Activated CD4-positive, alpha-beta T cell treated with anti-CD3 and anti-CD28 coated beads, Interleukin-2, amount 10 ng/mL, durations not matched to agents 7 days and 5 days (primary cell): ENCODE measurements at places on chromosomes 12 and 14. TPM values are rescaled to one million over a fixed set of nuclear protein-coding genes. Genes with fewer than 3 reads are reported as not detected.

GRCh38 chr14:27392153-27392552 lies 794.3 kb upstream of the NOVA1 start:
- no peaks in the 10 kb centered on the region for H3K4me1 ChIP-seq
- H3K27me3 ChIP-seq, result no peaks in the 10 kb centered on the region
- DNase-seq, result no peak
- H3K36me3 ChIP-seq, result no peaks in the 10 kb centered on the region
- H3K27ac ChIP-seq, result no peak overlapping the region
- H3K4me3 ChIP-seq, result no peak overlapping the region

Gene RBP5
- total RNA-seq, result not detected

DNA sequence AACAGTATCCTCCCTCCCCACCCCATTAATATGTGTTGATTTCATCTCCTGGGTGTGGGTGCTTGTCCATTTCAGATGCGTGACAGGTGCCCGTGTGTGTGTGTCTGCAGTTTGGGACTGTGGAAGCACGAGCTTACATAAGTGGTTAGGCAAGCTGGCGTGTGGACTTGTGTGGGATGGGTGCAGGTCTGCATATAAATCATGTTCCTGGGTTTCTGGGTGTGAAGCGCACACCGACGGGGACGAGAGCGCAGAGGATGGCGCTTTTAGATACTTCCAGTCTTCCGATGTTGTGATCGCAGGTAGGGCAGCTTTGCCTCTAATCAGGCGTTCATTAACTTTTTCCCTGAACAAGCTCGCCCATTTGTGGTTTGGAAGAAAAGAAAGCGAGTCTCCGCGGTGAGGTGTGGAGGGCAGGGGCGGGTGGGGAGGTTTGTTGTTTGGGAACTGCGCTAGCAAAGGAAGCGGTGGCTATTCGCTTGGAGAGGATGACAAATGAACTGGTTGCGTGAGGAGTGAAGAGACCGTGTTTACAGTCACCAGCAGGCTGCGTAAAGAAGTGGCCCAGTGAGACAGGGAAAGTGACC lies 865 bp downstream of the RGS6 start:
- H3K36me3 ChIP-seq, result no peaks in the 10 kb centered on the region
- peaks cover 56% of the 10 kb centered on the region for H3K27me3 ChIP-seq
- no peak for DNase-seq
- H3K4me3 ChIP-seq, result peak overlapping the region; percentile 6

Gene HCAR3
- total RNA-seq, result not detected

- no peak overlapping the region for H3K4me3 ChIP-seq
- H3K36me3 ChIP-seq, result no peaks in the 10 kb centered on the region
- H3K27me3 ChIP-seq, result no peaks in the 10 kb centered on the region
- DNase-seq, result peak; percentile 80
- H3K27ac ChIP-seq, result peak overlapping the region; percentile 42
Measured at GRCh38 chr12:93098077-93098476, 169.0 kb upstream of the EEA1 start.

DNA sequence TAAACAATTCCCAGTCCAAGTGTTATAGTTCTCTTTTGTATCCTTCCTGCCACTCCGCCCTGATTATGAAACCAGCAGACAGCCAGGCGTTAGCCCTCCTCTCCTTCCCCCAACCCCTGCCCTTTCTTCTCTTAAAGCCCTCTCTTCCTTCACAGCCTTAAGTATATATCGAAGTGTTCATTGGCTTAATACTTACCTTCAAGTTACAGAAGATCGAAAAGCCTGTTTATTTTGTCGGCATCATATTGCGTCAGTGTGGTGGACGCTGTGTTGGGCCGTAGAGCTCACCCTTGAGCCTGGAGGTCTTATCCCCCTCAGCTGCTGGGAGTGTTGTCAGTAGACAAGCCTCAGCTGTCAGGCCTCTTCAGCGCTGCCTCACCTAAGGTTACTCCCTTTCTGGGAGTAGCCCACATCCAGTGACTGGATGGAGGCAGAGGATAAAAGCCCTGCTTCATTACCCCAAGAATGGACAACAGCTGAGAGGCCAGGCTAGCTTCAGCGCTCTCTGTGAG lies 36.2 kb downstream of the CMAS start:
- no peak overlapping the region for H3K4me3 ChIP-seq
- DNase-seq, result no peak
- no peaks in the 10 kb centered on the region for H3K4me1 ChIP-seq
- no peaks in the 10 kb centered on the region for H3K36me3 ChIP-seq
- H3K27ac ChIP-seq, result no peak overlapping the region

DNA sequence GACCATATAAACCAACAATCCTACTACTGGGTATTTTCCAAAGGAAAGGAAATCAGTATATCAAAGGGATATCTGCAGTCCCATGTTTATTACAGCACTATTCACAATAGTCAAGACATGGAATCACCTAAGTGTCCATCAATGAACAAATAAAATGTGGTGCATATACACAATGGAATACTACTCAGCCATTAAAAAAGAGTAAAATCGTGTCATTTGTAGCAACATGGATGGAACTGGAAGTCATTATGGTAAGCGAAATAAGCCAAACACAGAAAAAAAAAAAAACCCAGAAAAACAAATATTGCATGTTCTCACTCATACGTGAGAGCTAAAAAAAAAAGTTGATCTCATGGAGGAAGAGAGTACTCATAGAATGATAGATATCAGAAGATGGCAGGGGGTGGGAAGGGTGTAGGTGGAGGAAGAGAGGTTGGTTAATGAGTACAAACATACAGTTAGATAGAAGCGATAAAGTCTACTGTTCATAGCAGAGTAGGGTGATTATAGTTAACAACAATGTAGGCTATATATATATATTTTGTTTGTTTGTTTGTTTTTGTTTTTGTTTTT lies 49.3 kb downstream of the BCAT1 start:
- peaks cover 15% of the 10 kb centered on the region for H3K27me3 ChIP-seq
- no peak overlapping the region for H3K4me3 ChIP-seq
- no peak overlapping the region for H3K27ac ChIP-seq
- DNase-seq, result no peak

Gene SP1
- total RNA-seq, result 94.8 TPM

Gene MYF5
- total RNA-seq, result not detected

DNA sequence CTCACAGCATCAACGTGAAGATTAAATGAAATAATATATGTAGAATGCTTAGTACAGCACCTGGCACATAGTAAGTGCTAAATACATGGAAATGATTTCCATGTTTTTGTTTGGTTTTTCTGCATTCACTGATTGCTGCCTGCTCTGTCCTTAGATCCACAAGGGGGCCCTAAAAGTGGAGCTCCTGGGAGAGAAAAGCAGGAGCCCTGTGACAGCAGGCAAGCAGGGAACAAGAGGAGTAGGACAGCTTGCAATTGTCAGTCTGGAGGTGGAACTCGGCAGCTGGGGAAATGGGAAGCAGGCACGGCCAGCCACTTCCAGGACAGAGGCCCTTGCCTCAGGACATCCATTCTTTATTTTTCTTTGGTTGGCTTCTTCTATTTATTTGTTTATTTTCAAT lies 292.9 kb downstream of the BMP4 start:
- no peak overlapping the region for H3K27ac ChIP-seq
- no peak for DNase-seq
- no peaks in the 10 kb centered on the region for H3K27me3 ChIP-seq
- no peaks in the 10 kb centered on the region for H3K4me1 ChIP-seq
- no peak overlapping the region for H3K4me3 ChIP-seq

DNA sequence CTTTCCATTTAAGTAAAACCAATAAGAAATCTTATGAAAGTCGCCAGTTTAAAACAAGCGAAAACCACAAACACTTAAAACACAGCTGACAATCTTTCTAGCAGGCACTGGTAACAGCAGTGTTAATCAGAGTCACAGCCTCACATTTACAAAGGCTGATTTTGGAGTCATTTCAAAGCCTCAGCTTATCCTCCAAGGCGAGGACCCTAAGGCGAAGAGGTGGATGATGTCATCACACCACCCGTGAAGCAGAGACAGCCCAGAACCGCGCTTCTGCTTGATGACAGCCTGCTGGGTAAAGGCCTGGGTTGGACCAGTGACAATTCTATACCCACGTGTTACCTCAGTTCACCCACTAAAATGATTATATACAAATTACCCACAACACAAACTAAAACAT lies 10.1 kb downstream of the GOLGA3 start:
- H3K4me3 ChIP-seq, result no peak overlapping the region
- peaks cover 33% of the 10 kb centered on the region for H3K4me1 ChIP-seq
- peak overlapping the region; percentile 85 for H3K27ac ChIP-seq
- H3K36me3 ChIP-seq, result peaks cover 47% of the 10 kb centered on the region
